ENCODE measurements at places on chromosomes 13 and 19.

DNA sequence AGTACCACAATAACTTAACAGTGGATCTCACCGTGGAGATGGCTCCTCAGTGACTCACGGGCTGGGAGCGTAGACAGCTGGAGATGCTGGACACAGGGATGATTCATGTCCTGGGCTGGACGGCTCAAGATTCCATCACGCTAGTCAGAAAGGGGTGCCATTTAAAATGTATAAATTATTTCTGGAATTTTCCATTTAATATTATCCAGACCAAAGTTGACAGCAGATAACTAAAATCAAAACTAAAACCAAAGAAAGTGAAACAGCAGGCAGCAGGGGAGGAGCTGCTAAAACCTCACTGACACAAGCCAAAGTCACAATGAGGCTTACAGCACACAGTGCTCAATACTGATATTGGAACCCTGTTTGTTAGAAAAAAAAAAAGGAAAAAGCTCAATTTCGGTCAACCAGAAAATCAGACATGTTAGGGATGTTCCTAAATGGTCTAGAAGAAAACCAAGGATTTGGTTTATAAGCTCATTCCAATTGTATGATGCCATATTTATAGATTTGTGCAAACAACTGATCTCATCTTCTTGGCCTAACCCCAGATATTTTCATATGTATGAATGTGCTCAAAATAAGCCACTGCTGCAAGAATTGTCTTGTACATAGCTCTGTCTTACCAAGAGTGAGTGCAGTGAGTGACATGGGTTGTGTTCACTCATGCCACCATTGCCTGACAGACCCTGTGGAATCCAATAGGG, 111.8 kb downstream of the SACS start:
- no peak for DNase-seq

DNA sequence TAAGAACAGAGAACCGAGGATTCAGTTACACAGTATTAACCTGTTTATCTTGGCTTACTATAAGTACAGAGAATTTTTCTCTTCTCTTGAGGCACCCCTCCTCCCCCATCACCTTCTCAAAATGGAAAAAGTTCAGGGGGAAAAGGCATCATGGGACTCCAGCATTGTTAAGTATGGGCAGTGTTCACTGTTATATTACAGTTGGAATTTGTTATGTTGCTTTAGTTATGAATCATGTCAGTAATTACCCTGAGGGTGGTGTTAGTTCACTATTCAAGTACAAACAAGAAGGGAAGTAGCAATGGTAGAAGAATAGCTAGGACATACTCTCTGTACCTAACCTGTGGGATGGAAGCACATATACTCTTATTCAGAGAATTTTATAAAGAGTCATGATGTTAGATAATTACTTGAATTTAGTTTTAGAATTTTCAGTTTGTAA, 12.0 kb downstream of the LPAR6 start:
- no peak for DNase-seq

- DNase-seq = no peak
Observed at GRCh38 chr13:50612717-50613116, 230.8 kb downstream of the DLEU7 start.

GRCh38 chr19:47781590-47782262, 3.2 kb downstream of the SELENOW start:
- no peak for DNase-seq

- no peak for DNase-seq
Observed at GRCh38 chr13:40164133-40164532, 502.3 kb downstream of the FOXO1 start.

DNA sequence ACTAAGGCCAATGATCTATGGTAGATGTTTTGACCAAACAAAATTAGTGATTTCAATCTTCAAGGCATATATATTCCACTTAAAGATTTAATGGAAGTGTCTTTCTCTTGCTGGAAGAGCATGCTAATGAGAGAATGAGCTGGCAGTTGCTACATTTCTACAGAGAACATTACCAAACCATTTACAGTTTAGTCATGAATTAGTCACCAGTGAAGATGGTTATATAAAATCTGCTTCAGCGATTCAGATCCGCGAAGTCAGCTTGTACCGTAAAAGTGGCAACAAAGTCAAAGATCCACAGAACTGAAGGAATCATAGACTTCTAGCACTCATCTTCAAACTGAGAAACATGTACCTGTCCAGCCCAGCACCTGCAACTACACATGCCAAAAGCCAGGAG, 156.3 kb downstream of the SLITRK5 start:
- DNase-seq = no peak

GRCh38 chr13:51769455-51770127, 34.4 kb downstream of the DHRS12 start:
- no peak for DNase-seq

- peak; percentile 75 for DNase-seq
Observed at GRCh38 chr13:41352935-41353840, 42.1 kb downstream of the NAA16 start.

- DNase-seq = no peak
Observed at GRCh38 chr19:43504426-43505185, at the start of gene PHLDB3. Gene PHLDB3 (minus strand): TSS chr19:43504746. CDS start chr19:43504118, 628 bp downstream.

DNA sequence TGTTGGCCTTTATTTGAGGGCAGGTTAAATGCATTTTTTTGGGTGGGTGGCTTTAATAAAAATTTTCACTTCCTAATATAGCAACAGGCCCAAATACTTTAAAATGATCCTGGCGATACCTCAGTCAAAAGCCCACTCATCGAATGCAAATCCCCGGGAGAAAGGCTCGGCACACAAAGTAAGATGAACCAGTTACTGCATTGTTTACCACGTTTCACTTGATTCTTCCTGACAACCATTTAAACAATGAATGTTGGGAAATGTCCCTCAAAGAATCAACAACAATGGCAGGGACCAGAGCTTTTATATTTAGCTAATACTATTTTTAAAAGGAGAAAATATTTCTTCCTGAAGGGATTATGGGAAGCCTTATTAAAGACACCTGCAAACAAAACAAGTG, 187.7 kb downstream of the ABCC4 start:
- DNase-seq = no peak

GRCh38 chr13:78035500-78035899, 116.9 kb upstream of the EDNRB start:
- DNase-seq = no peak

GRCh38 chr13:46206143-46206542, 5.6 kb upstream of the LRRC63 start:
- no peak for DNase-seq

- no peak for DNase-seq
Observed at GRCh38 chr19:41569481-41570150, 6.3 kb upstream of the CEACAM21 start.
